ENCODE measurements at places on chromosomes 13 and 19.

- DNase-seq = no peak
Observed at GRCh38 chr13:46387064-46387851, at the start of gene RUBCNL. Gene RUBCNL (minus strand): TSS chr13:46387252. CDS start chr13:46372475, 14,777 bp downstream.

DNA sequence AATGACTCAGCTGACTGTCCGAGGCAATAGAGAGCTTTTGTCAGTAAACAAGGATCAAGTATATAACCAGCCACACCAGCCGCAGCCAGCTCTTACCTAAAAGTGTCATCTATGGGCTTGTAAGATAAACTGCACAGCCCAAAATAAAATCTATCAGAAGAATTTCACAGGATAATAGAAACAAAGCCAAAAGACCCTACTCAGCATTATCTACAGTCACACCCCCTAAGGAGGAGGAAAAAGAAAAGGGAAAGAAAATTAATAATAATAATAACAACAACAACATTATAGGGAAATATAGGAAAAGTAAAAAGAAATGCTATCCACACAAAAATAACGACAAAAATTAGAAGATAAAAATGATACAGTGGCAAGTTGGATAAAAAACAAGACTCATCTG, 1883.8 kb downstream of the OLFM4 start:
- no peak for DNase-seq

DNA sequence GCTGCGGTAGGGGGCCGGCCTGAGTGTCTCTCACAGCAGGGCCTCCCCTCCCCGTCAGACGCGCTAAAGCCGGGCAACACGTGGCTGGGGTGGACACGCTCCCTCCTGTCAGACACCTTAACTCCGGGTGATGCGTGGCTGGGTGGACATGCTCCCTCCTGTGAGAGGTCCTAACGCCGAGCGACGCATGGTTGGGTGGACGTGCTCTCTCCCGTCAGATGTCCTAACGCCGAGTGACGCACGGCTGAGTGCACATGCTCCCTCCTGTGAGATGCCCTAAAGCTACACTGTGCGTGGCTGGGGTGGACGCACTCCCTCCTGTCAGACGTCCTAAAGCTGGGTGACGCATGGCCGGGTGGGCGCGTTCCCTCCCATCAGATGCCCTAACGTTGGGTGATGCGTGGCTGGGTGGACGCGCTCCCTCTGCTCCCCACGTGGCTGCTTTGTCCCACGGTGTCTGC, 126.1 kb upstream of the MCF2L start:
- DNase-seq = no peak

DNA sequence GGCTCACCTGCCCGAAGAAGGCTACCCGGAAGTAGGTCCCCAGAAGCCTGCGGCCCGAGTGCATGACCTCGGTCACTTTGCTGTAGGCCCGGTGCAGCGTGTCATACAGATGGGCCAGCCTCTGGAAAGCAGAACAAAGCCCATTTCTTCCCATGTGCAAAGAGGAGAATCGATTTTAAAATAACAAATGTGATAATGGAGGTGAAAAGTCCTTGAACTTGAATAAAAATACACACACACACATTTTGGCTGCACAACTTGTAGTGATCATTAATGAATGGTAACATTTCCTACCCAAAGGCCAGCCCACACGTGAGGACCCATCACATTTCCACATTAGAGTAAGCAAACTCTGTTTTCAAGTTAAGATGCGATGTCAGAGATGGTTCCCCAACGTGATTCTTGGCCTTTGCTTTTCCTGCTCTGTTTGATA, 56.9 kb upstream of the SLC15A1 start:
- no peak for DNase-seq

Data from foreskin fibroblast (primary cell).